ENCODE measurements at places on chromosomes 7 and 10. TPM values are rescaled to one million over a fixed set of nuclear protein-coding genes. Genes with fewer than 3 reads are reported as not detected.

DNA sequence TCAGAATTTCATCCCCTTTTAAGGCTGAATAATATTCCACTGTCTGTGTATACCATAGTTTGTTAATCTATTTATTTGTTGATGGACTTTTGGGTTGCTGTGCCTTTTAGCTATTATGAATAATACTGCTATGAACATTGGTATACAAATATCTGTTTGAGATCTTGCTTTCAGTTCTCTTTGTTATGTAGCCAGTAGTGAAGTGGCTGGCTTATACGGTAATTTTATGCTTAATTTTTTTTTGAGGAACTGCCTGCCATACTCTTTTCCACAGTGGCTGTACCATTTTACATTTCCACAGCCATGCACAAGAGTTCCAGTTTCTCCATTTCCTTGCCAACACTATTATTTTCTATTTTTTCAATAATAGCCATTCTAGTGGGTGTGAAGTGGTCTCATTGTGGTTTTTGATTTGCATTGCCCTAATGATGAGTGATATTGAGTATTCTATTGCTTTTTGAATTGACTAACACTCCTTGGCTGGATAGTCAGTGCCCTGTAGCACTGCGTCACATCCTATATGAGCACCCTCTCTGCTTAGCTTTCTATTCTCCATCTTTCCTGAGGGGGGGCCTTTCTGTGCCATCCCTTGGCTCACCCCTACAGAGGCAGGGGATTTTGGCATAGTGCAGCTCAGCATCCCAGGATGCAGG lies 29.4 kb upstream of the RAPGEF5 start:
- H3K4me1 ChIP-seq: no peaks in the 10 kb centered on the region
- H3K36me3 ChIP-seq: no peaks in the 10 kb centered on the region
- no peak for DNase-seq
- H3K4me3 ChIP-seq: no peak overlapping the region

CALD1 gene
- polyA plus RNA-seq: 48.3 TPM

GRCh38 chr7:139709485-139709884 lies 68.3 kb downstream of the HIPK2 start:
- peaks cover 76% of the 10 kb centered on the region for H3K36me3 ChIP-seq
- DNase-seq: no peak
- no peak overlapping the region for H3K4me3 ChIP-seq
- no peaks in the 10 kb centered on the region for H3K27me3 ChIP-seq
- peaks cover 4% of the 10 kb centered on the region for H3K4me1 ChIP-seq
- no peak overlapping the region for H3K27ac ChIP-seq

GRCh38 chr10:89278034-89278535 lies 23.8 kb upstream of the IFIT2 start:
- H3K4me3 ChIP-seq: no peak overlapping the region
- no peaks in the 10 kb centered on the region for H3K36me3 ChIP-seq
- DNase-seq: no peak
- no peaks in the 10 kb centered on the region for H3K27me3 ChIP-seq
- peaks cover 14% of the 10 kb centered on the region for H3K4me1 ChIP-seq

- peaks cover 39% of the 10 kb centered on the region for H3K4me1 ChIP-seq
- H3K36me3 ChIP-seq: no peaks in the 10 kb centered on the region
- DNase-seq: peak; percentile 83
- H3K4me3 ChIP-seq: no peak overlapping the region
Measured at GRCh38 chr10:71713135-71714030, 6.2 kb downstream of the C10orf105 start.

All from spleen (tissue), 13 donors.